ENCODE measurements at places on chromosomes 3 and 15.

DNA sequence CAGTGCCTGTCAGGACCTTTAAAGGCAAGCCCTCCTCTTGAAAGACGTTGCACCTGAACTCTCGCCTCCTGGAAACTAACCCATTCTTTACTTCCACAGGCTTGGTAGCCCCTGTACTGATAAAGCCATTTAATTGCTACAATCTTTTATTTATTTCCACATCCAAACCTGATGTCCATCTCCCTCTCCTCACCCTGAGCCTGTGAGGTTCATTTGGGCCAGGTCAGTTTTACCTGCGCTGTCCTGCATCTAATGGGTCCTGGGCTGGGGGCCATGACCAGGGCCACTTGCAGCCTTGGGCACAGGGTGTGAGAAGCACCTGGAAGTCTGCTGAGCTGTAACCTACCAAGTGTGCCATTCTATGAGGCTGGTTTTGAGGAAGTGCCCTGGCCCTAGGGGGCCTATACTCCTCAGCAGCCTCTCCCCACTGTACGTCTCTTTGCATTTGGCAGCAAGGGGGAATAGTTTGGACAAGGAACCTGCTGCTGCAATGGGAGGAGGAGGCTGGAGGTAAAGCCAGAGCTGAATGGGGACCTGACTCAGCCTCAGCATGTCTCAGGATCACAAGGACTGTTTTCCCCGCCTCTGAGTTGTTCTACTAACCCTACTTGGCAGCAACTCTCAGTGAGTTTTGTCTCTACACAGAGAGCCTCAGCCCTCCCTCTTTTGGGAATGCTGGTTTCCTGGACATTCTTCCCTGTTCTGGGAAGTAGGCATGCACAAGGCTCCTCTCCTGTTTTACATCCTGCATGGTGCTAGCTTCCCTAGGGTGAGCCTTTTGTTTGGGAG is 53.8 kb downstream of the WDR76 start:
- no peak for DNase-seq

- no peak for DNase-seq
These were observed 435.9 kb downstream of the NR2F2 start for GRCh38 chr15:96766366-96766765.

DNA sequence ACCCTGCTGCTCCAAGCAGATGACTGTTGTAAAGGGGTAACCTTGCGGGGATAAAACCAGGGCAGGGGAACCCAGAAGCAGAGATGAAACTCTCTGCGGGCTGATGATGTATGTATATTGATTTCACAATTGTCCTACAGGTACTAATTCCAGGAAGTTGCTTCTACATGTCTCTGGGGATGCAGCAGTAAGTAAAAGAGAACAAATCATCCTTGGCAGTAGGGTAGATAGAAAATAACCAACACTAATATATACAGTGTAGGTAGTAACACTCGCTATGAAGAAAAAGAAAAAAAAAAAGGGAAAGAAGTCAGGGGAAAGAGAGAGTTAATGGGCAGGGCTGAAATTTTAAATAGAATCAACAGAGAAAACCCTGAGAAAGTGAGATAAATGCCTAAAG is 50.2 kb downstream of the EPHA3 start:
- DNase-seq, result no peak

DNA sequence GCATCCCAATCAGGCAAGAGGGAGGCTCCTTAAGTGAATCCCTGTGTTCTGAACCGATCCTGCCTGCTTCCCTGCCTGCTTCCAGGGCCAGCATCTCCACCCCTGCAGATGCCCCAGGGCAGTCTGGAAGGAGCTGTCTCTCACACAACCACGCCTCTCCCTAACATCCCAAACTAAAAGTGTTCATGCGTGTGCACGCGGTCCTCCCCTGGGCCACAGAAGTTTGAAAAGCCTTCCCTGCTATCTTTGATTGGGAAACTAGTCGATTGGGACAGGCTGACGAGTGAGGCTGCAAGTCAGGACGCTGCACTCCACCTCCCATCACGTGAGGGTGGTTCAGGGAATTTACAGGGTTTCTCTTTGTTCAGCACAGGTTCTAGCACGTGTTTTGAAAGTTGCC is 340.9 kb upstream of the ICE2 start:
- no peak for DNase-seq

GRCh38 chr3:58414538-58415197 is 19.0 kb downstream of the PDHB start:
- DNase-seq, result no peak

DNA sequence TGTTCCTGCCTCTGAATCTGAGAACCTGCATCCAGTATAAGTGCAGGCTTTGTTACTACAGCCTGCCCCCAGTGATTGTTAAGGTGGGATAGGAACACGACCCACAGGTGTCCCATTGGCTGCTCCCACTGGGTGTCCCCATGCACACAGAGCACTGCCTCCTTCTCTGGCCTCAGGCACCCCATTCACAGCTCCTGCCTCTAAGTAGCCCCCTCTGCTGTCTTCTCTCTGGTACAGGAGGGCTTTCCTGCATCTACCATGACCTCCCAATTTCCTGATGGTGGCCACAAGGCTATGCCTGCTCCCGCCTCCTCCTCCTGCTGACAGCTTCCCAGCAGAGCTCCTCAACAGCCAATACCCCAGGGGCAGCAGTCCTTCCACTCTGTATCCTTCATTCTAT is 238.6 kb upstream of the TMC3 start:
- DNase-seq, result no peak

- DNase-seq, result no peak
These were observed 89.4 kb downstream of the EDEM1 start for GRCh38 chr3:5276934-5277333.

GRCh38 chr3:100040451-100041225 is 73.7 kb downstream of the FILIP1L start:
- no peak for DNase-seq

GRCh38 chr15:67707520-67708283 is 117.6 kb upstream of the SKOR1 start:
- no peak for DNase-seq

- DNase-seq, result no peak
These were observed 267.3 kb downstream of the RORA start for GRCh38 chr15:60961541-60962485.

DNA sequence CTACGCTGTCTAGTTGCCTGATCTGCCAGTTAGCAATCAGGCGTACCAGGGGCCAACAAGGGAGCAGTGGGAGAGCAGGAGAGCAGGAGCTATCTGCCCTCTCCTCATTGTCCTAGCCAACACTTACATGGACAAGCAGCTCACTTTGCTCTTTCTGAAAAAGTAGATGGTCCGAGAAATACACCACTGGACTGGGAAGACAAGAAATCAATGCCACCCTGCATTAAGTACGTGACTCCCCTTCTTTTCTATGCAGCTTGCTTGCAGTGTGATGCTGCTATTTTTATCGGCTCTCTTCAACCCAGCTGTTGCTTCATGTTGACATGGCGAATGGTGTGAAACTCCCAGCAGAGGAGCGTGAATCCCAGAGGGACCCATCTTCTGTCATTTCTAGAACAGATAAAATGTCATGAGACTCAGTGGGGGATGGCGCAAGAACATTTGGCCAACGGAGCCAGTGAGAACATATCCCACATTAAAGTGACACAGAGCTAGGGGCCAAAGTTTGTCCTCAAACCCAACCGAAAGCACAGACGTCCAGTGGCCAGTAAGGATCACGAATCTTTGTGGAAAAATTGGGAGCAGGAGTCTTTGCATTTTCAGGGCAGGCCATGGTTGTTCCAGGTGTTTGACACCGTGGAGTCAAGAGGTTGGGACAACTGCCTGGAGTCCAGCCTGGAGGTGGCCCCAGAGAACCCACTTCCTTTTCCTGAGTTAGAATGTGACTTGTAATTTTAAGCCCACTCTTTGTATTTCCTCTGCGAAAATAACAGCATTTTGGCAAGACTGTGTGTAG is 53.7 kb upstream of the MEF2A start:
- DNase-seq, result no peak

- no peak for DNase-seq
These were observed 137.7 kb upstream of the EOMES start for GRCh38 chr3:27859821-27860220.

- DNase-seq, result no peak
These were observed 19.5 kb downstream of the SMARCC1 start for GRCh38 chr3:47762233-47762632.

- no peak for DNase-seq
These were observed 32.1 kb upstream of the GOLGB1 start for GRCh38 chr3:121781611-121782010.

GRCh38 chr3:152355744-152356665 is 87.3 kb downstream of the MBNL1 start:
- no peak for DNase-seq

DNA sequence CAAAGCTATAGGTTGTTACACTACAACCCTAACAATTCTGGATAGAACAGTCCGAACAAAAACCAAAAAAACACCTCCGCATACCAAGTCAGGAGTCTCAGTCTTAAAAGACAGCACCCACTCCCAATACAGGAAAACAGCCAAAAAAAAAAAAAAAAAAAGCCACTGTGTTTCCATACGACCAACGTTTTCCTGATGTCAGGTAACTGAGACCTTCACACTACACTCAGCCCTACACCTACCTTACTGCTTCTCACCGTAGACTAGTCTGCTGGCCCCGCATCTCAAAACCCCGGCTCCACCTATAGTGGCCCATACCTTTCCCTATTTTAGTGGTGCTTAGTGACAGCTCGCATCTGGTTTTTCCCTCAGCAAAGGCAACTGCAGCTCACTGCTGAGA is 339.5 kb upstream of the ADAMTS9 start:
- no peak for DNase-seq

GRCh38 chr15:90419738-90420406 is 31.8 kb downstream of the IQGAP1 start:
- no peak for DNase-seq

DNA sequence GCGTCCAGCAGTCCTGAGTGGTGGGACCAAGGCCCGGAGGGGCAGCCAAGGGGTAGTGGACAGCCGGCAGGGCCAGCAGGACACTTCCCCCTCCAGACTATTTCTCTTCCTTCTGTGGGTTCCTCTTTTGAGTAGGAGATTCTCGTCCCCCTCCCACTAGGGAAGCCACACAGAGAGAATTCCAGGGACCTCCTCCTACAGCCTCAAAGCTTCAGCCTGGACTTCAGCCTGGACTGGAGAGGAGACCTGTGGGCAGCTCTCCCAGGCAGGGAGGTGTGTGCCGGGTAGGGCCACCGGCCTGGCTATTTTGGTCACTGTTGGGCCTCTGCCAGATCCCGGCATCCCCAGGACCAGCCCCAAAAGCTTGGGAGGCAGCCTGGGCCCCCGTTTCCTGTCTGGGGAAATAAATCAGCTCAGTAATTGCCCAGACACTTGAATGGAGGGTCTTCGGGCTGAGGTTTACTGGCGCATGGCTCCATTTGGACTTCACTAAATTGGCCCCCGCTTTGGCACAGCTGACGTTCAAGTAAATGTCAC is 1.3 kb downstream of the SLC6A6 start:
- DNase-seq, result no peak

- DNase-seq, result no peak
These were observed 239.4 kb upstream of the ZPLD1 start for GRCh38 chr3:102195198-102195948.

GRCh38 chr3:165462636-165463334 is 266.6 kb upstream of the SLITRK3 start:
- DNase-seq, result no peak

- DNase-seq, result no peak
These were observed 6.0 kb upstream of the AMOTL2 start for GRCh38 chr3:134380249-134380648.

DNA sequence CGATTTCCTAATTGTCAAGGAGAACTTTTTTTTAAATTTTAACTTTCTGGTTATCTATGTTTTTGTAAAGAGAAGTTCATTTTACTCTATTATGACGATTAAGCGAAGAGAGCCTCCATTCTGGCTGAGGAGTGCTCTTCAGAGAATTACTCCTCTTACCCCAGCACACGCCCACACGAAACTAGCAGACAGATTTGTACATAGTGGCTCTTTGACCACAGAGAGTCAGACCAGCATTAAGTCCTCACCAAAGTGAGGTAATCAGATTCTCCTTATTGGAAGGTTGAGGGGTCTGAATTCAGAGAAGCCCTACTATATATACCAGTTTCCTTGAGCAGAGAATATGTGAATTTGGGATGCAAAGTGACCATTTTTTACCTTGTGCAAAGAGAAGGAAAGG is 204.8 kb upstream of the TSC22D2 start:
- no peak for DNase-seq

DNA sequence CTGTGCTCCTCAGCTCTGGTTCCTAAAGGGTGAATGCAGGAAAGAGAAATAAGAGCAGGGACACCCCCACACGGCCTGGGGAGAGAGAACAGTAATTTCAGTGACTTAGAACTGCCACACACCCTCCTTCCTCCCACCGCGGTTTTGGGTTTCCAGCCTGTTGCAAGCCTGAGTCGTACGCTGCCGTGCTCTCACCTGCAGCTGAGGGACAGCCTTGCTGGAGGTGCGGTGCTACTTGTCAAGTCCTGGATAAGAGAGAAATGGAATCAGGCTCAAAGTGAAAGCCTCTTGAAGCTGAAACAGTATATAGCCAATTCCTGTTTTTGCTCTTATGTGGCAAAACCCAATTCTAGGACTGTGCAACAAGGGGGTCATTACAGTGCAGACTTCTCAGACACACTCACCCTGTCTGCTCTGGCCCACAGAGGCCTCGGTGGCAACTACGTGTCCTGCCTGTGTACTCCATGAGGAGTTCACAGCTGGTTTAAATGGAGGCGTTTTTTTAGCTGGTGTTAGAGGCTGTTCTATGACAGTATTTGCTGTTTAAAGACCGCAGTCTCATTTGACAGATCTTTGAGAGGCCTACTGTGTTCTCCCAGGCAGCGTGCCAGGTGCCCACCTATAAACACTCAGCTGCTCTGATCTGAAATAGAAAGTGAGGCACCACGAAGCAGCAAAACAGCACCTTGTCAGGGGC is 42.9 kb downstream of the TBC1D2B start:
- DNase-seq, result no peak

GRCh38 chr3:131712662-131713061 is 209.9 kb upstream of the MRPL3 start:
- DNase-seq, result no peak

GRCh38 chr3:60809857-60810610 is 441.2 kb downstream of the FHIT start:
- no peak for DNase-seq

DNA sequence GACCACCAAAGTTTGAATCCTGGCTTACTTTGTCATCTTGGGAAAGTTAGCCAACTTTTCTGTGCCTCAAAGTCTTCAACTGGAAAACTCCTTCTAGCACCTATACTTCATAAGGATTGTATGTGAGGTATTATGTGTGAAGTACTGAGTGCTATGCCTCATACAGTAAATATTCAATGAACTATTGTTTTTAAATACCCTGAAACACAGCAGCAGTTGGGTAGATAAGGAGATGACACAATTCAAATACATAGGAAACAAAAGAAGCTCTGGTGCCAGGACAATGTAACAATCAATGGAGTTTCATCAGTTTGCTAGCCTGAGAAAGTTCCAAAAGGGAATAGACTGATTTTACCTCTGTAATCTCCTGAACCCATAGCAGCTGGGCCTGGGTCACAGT is 43.3 kb downstream of the TUBGCP4 start:
- DNase-seq, result no peak

Data from NCI-H2107 (cell line).